Lung (tissue), 17 donors: ENCODE measurements at places on chromosomes 13 and 19.

GRCh38 chr13:39767791-39768517 lies 112.5 kb downstream of the COG6 start:
- DNase-seq = no peak

GRCh38 chr13:48214519-48215121 lies 18.4 kb upstream of the ITM2B start:
- no peak for DNase-seq

DNA sequence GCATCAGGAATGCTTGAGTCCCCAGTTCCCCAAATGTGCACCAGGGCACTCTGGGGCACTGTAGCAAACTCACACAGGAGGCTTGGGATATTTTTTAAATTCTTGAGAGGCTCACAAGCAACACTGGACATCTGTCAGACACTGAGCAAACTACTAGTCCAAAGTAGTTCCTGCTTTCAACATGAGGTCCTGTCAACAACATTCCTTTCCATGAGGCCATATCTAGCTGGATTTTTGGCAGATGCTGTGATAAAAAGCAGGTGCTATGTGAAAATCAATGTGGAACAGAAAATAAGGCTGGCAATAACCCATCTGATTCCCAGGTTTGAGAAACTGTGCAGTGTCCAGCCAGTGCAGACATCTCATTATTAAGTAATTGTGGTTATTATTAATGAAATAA lies 50.5 kb downstream of the STARD13 start:
- no peak for DNase-seq

DNA sequence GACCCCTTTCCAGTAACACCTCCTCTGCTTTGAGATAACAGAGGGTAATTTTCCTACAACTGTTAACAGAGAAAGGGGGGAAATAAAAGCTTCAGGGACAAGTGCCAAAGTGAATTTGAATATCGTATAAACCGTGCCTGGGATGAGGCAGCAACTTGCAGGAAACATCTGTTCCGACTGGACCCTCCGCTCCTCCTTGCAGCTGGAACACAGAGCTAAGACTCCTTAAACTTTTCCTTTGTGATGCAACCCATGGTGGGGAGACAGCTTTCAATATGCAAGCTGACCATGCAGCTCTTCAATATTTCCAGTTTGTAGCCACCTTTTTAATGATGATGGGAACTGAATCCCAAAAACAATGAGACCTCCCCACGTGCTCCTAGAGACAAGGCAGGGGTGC lies 432.6 kb downstream of the ZNF536 start:
- DNase-seq = peak; percentile 91

- DNase-seq = no peak
These were observed 1587.0 kb upstream of the PRR20A start for GRCh38 chr13:55553701-55554100.

GRCh38 chr13:68292601-68293000 lies 1062.5 kb upstream of the PCDH9 start:
- DNase-seq = peak; percentile 61

- DNase-seq = no peak
These were observed 393.0 kb downstream of the ITGBL1 start for GRCh38 chr13:101845245-101846020.

DNA sequence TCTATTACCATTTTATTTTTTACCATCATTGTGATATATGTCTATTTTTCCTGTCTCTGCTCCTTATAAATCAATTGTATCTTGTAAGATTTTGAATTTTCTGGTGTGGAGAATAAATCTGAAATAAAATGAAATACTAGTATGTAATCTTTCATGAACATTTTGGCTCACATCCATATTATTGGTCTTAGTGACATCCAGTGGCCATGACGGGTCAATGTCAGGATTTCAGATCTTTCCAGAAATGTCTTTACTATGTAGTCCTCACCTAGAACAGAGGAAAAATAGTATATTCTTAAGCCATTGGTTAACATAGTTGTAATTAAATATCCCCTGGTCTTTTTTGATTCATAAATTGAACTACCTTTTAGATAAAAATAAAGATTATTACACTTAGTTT lies 109.8 kb upstream of the GPC6 start:
- no peak for DNase-seq

DNA sequence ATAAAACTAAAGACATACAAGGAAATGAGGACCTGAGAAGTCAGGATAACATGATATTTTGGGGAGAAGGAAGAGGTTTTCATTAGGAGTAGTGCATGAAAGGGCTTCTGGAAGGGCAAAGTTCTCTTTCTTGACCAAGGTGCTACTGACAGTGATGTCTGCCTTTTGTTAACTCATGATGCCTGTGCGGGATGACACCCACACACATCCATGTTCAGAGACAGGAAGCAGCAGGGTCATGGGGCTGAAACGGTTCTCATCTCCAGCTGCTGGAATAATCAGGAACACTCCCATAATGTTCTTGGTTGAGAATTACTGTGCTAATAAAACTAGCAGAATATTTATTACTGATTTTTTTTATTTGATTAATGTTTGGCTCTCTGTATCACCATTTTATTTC lies 29.1 kb downstream of the KCNC3 start:
- DNase-seq = no peak

GRCh38 chr19:3269916-3270671 lies 45.6 kb downstream of the CELF5 start:
- DNase-seq = no peak

GRCh38 chr13:49454388-49455006 lies 10.4 kb downstream of the SETDB2 start:
- DNase-seq = peak; percentile 12

DNA sequence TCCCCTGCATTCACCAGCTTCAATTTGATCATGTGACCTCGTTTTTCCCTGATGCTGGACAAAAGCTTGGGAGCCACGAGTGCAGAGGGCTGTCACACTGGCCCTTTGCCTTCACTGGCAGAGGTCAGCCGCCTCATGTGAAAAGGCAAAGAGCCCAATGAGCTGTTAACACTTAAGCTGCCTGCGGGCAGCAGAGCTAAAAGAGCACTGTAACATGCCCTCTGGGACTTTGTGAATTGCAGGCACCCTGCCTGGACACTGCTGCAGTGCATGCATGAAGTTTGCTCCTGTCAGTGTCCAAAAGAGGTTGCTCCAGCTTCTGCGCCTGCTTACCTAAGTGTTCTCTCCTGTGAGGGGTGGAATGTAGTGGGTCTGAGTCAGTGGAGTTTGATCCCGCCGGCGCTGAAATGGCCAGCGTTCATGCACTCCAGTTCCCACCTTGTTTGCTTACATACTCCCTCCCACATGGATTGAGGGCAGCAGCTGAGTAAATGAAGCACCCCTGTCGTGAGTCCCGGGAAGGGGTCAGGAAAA lies 193.7 kb downstream of the RFC3 start:
- DNase-seq = peak; percentile 27

DNA sequence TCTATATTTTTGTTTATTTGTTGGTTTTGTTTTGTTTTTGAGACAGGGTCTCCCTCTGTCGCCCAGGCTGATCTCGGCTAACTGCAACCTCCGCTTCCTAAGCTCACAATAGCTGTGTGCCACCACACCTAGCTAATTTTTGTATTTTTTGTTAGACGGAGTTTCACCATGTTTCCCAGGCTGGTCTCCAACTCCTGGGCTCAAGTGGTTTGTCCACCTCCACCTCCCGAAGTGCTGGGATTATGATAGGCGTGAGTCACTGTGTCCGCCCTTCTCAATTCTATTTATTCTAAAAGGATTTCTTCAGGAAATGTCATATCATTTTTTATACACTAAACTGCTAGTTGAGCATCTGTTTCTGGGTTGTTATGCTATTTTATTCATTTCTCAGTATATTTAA lies 1206.0 kb downstream of the OLFM4 start:
- no peak for DNase-seq

- peak; percentile 92 for DNase-seq
These were observed 42.2 kb downstream of the DLEU7 start for GRCh38 chr13:50801087-50801931.
